Activated T-cell treated with anti-CD3 and anti-CD28 coated beads for 1 hour (primary cell): ENCODE measurements at places on chromosomes 11 and 22.

GRCh38 chr11:88252208-88252607 lies 77.0 kb upstream of the RAB38 start:
- DNase-seq: no peak

GRCh38 chr11:64544616-64545296 lies 46.3 kb upstream of the SLC22A12 start:
- no peak for DNase-seq

DNA sequence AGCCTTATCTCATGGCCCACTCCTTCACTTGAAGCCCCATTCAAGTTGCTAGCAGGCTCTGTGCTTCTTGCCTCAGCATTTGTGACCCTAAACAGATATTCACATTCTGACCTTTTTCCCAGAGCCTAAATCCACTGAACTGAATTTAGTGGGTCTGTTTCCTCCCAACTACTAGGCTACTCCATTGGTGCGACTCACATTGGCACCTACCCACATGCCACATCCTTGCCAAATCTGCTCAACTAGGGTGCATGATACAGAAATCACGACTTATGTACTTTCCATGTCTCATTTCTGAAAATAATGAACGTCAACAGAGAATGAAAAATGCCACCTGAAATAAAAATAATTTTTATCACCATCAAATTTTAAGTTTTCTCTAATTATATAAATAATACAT lies 8.4 kb upstream of the MMP12 start:
- DNase-seq: no peak

DNA sequence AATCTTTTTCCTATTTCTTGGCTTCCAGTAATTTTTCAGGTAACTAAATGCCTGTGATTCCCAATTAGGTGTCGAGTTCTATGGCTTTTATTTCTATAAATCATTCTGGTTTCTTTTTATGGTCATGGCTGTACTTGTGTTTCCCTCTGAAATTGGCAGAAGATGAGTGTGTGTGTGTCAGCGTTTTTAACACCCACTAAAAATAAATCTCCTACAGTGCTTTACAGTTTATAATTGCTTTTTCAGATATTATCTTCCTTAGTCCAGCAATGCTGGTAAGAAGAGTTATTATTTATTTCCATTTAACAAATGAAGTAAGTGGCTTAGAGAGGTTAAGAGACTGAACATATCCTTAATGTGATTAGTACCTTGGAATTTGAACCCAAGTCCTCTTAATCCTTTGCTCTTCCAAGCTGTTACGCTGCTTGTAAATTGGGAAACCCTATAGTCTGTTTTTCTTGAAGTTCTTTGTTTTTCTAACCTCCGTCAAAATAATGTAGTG lies 125.2 kb downstream of the TEAD1 start:
- no peak for DNase-seq

GRCh38 chr11:5368502-5369043 lies 15.0 kb upstream of the OR51M1 start:
- no peak for DNase-seq

DNA sequence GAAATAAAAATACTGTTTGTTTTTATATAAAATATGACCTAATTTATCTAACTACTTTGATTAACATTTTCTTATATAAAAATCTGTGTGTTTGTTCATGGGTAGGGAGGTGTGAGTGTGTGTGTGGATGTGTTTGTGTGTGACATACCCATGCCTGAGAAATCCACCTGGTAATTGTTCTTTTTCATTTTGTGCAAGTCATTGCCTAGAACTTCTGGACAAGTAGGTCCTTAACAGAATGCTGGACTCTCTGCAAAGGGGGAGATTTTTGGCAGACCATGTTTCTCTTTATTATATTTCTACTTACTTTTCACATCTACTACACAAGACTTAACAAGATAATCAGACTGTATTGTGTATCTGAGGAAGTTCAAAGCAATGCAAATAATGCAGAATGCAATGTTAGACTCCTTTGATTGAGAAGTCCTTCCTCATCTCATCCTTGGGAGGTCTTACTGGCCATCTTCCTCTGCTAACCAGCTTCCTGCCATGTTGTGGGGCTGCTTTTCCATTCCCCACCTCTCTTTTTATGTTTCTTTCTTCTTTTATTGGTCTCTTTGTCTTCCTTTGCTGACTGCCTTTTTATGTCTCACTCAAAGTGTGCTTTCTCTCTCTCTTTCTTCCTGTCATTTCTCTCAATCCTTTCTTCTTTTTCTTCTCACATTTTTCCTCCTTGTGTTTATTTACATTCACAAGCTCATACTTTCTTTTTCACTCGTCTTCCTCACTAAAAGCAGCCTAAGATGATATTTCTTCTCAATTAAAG lies 1017.0 kb upstream of the CNTN5 start:
- no peak for DNase-seq

DNA sequence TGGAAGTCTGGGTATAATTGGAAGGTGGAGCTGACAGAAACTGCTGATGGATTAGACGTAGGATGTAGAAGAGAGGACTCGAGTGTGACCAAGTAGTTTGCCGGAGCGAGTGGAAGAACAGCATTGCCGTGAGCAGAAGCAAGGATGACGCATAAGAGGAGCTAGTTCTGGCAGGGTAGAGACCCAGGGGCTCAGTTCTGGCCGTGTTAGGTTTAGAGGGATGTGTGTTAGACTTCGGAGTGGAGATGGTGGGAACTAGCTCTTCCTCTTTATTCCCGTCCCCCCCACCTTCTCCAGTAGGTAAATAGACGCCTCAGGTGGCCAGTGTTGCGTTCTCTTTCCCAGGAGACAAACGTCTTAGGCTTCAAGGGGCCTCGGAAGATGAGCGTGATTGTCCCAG lies 19.1 kb downstream of the TUB start:
- no peak for DNase-seq

GRCh38 chr22:17370026-17370765 lies 936 bp downstream of the CECR2 start:
- no peak for DNase-seq

DNA sequence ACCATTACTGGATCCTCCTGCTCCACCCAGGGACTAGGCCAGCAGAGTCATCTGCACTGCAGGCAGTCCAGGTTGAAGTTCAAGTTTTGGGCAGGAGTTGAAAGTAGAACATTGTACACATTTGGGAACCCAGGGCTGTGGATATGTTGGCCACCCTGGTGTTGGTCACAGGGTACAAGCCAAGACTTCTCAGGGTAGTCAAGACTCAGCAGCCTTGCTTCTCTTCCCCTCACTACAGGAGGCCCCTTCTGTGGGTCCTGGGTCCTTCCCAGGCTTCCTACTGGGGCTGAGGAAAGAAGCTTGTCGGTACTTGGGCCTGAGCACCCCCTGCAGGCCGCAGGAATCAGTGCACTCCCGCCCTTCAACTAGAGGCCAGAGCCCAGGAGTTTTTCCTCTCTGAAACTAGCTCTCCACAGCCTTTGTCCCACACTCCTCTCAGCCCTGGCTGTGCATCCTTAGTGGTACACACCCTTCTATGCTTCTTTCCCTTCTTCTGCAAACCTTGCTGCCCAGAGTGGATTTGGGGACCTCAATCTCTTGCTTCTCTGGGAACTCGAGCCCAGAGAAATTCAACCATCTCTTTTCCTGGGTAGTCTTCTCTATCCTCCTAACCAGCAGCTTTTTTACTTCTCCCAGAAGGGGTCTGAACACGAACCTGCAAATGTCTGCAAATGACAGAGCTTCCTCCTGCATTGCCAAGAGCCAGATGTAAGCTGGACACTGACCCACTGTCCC lies 2.6 kb upstream of the HPX start:
- peak; percentile 47 for DNase-seq

DNA sequence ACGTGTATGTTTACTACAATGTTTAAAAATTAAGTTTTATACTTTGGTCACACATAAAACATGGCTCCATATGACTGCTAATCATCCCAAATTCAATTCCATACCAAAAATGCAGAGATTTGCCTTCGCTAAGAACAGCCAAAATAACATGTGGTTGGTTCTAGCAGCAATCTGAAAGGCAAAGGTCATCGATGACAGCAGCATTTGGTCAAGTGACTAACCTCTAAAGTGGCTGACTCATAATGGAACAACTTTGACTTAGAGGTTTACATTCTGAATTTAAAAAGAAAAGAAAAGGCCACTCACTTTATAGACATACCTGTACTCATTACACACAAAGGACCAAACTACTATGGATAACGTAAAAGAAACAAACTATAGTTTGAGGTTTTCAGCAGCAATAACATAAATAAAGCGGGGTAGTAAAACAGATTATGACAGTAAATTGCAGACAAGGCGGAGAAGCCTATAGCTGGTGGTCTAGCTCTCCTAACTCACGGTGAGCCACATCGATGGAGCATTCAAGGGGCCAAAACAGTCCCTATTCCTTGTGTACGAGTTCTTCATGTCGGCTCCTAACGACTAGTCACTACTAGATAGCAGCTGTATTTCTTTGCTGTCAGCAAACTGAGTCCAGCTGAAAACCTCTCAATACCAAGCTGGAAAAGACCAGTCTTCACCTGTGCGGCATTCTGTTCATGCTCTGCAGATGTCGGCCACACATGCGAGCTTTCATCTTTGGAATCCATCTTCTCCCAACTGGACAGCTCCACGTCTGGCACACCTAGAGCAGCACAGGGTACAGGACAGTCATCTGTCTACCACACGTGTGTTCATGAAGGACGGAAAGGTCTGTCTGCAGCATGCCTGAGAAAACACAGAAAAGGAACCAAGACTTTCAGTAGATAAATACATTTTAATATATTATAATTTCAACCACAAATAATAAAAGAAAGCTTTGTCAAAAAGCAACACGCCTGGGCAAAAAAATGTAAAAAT lies 42.1 kb downstream of the PRDM10 start:
- DNase-seq: no peak

- no peak for DNase-seq
Observed at GRCh38 chr11:132402071-132402684, 1031.8 kb downstream of the NTM start.

DNA sequence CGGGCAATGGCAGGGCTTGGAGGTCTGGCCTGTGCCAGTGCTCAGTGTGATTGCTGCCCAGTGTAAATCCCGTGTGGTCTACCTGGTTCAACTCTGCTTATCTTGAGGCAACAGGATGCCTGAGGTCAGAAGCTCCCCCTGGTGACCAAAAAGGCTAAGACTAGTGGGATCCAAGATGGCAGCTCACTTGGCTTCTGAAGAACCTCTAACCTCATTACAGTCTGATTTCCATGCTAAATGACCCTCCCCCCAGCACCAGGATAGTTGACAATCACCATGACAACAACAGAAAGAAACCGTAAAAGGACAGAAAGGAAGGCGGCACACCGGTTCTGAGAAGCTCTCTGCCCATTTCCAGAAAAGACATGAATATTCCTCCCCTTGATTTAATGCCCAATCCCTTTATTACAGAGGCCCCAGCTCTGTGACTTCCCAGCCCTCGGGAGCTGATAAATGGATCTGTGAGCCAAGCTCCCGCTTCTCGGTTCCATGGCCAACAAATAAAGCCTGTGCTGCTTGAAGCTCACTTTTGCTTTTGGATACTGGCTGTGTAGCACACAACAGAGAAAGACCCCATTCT lies 398.4 kb downstream of the CTTN start:
- no peak for DNase-seq

DNA sequence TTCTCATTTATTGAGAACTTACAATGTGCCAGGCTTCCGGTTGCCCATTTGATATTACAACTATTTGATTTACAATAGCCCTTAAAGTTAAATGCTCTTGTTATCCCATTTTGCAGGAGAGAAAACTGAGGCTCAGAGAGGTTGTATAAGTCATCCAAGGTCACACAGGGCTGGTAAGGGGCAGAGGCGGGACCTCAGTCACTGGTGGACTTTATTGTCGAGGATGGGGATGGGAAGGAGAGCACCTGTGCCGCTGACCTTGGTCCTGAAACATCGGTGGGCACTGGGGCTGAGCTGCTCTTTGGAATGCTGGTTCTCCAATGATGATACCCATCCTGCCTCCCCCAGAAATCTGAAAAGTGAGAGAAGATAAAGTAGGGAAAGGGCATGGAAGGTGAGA lies 265.4 kb downstream of the MIAT start:
- no peak for DNase-seq

DNA sequence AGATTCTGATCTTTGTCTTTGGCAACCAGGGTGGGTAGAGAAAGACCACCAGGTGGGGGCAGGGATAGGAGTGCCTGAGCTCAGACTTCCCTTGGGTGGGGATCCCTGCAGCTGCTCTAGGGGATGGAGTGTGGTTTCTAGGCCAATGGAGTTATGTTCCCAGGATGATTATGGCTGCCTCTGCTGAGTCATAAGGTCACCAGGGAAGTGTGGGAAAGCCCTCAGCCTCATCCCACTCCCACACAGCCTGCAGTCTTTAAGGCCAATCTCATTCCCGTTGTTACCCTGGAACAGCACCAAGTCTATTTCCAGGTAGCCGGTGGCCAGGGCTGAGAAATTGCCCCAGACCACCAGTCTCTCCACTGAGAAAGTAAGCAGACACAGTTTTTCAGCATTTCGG lies 2269.3 kb upstream of the RAG2 start:
- no peak for DNase-seq

- DNase-seq: no peak
Observed at GRCh38 chr22:46055911-46056545, 79.1 kb upstream of the WNT7B start.

DNA sequence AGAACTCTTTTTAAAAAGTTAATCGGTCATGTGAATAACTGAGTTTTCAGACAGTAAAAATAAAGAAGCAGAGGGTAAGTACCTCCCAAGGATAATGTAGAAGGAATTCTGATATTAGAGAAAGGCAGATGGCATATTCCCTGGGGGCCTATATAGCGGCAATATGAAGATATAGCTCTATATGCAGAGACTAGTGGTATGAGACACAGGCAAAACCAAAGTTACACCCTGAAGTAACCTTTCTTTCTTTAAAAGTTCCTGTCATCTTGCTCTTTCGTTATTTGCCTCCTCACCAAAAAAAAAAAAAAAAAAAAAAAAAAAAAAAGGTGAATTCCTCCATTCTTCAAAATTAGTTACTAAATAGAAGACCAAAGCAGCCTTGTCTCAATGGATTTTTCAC lies 76.2 kb upstream of the ARHGAP32 start:
- no peak for DNase-seq

DNA sequence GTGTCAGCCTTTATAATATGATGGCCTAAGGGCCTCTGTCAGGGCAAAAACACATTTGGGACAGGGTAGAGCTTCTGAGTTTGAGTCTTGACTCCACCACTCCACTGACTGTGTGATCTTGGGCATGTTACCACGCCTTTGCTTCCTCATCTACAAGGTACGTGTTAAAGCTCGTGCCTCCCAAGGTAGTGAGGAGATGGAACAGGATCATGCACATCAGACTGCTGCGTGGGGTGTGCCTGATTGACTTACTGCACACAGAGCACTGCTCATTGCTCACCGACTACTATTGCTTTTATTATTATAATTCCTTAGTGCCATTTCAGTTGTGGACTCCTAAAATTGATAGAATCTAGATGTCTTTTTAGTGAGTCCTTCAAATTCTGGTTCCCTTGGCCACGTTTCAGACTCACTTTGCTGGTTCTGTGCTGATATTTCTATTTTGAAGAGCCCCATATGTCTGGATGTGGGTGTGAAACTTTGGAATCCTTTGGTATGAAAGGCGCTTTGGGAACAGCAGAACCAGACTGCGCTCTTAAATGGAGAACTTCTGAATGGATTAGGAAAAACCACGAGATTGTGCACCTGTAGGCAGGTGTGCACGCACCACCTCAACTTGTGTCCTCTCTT lies 44.1 kb upstream of the RAB1B start:
- DNase-seq: no peak

GRCh38 chr11:92687724-92688123 lies 281.7 kb upstream of the MTNR1B start:
- no peak for DNase-seq

GRCh38 chr11:20639688-20640087 lies 29.7 kb upstream of the NELL1 start:
- DNase-seq: no peak

GRCh38 chr11:12066056-12066798 lies 44.2 kb upstream of the MICAL2 start:
- no peak for DNase-seq
